Naive thymus-derived CD4-positive, alpha-beta T cell (primary cell): ENCODE measurements at places on chromosomes 2 and 18. TPM values are rescaled to one million over a fixed set of nuclear protein-coding genes. Genes with fewer than 3 reads are reported as not detected.

Gene POTEJ
- polyA plus RNA-seq: not detected

Gene PDE11A
- polyA plus RNA-seq: not detected

Gene KCNJ13
- polyA plus RNA-seq: 0.50 TPM

Gene SOWAHC
- 0.17 TPM for polyA plus RNA-seq

Gene CAPN14
- polyA plus RNA-seq: 0.30 TPM
